ENCODE measurements at places on chromosomes 11 and 22.

DNA sequence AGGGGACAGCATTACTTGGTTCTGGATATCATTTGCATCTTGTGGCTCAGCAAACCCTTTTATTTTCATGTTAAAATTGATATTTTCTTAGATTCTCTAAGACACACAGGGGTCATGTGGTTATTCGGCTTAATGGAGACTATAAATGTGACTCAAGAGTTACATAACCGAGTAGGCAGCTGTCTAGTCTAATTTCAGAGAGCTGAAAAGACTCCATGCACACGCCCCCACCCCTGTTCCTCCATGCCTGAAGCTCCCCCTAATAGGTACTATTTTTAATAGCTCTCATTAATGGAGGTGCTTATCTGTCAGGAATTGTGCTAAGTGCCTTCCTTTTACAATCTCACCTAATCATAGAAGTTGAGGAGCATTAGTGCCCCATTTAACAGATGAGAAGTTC lies 189.2 kb upstream of the ARHGAP20 start:
- no peak for DNase-seq

GRCh38 chr11:61309739-61310138 lies 14.6 kb upstream of the VWCE start:
- DNase-seq: no peak

DNA sequence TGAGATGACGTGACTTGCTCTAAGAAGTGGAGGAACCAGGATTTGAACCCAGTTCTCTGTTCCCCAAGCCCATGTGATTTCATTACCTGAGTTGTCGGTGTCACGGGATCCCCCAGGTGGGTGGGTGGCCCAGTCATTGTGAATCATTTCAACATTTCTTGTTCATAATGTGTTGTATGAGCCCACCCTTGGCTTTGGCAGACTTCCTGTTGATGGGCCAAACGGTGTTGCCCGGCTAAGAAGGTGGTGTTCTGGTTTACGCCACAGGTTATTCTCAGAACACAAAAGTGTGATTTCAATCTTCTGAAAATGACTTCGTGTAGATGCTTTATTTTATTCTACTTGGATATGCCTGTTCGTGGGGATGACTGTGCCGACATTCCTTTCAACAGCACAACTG lies 21.6 kb upstream of the ST14 start:
- DNase-seq: no peak

DNA sequence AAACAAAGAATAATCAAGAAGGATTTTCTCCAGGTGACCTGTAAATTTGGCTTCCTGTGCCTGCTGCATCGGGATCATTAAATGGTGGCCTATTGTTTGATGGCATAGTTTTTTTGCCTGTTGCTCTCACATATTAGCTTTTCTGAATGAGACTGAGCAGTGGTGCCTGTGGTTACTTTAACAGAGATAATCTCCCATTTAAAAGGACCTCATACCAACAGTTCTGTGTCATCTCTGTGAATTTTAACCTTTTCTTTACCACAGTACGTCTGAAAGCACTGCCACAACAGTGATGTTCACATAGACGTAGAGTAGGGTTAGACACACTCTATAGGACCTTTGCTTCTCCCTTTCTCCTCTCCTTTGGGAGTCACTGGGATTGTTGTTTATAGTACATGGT lies 22.9 kb upstream of the RCE1 start:
- no peak for DNase-seq

DNA sequence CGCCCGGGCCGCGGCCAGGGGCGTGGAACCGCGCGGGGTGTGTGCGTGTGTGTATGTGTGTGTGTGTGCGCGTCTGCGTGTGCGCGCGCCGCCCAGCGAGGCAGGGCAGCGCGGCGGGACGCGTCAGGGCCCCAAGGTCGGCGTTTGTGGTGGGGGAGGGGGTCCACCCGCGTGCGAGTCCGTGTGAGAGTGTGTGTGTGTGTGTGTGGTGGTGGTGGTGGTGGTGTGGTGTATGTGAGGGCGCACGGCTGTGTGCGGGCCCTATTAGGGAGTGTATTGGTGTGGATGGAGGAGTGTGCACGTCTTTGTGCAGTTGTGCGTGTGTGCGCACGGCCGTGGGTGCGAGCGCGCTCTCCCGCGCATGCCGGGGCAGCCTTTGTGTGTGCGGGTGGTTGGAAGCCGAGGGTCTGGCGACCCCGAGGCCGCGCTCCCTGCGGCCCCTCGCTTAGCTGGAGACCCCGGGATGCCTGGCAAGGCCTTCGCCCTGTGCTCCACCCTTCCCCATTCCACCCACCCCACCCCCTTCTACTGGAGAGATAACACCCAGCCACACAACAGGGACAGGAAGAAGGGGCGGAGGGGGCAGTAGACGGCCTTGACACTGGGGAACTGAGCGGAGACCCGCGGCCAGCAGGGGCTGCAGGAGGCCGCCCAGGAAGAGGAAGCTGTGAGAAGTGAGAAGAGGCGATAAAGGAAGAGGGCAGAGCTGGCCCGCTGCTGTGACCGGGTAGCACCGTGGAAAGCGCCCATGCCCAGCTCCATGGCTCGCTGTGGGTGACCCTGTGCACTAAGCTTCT lies 528 bp upstream of the ARRB1 start:
- DNase-seq: peak; percentile 27

DNA sequence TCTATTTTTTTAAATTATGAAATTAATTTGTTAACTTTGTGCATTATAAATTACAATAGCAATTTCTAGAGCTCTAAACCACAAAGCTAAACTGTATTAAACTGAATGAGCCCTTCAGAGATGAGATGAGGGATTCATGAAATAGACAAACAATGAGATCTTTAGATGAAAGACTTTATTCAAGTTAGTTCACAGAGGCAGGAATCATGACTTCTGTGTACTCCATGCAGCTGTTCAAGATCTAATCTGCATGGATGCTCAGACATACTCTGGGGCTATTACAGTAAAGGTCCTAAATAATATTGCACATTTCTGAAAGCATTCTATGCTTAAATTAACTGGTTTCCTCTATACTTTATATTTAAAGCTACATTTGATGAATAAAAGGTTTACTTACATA lies 122.7 kb downstream of the FCHSD2 start:
- no peak for DNase-seq

DNA sequence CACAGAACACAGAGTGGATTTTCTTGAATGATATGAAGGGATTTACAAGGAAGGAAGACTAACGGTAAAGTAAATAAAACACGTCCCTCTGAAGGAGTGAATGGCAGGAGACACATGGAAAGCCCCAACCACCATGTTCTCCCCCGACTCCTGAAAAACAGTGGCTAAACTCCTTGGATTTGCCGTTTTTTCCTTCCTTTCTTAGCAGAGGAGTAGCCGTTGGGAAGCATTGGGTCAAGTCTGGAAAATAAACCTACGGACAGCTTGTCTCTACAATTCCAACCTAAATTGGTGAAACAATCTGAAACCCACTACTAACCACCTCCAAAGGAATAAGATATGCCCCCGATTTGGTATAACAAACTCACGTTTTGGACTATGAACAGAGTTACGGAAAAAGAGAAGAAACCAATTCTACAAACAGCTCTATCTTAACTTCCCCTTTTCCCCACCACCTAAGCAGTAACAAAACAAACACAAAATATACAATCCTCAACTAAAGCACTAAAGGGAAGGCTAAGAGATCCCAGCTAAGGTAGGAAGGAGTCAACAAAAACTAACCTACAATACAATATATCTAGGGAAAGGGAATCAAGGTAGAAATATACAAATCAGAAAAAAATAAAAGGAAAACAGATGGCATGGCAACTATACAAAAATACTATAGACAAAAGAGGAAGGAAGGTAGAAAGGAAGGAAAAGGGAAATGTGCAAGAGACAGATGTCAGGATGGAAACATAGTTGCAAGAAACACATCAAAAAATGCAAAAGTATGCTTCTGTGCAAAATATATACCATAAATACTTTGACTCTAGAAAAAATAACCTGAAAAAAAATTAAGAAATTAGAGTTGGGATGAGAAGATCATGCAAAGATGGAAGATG lies 43.8 kb upstream of the LYVE1 start:
- DNase-seq: no peak

DNA sequence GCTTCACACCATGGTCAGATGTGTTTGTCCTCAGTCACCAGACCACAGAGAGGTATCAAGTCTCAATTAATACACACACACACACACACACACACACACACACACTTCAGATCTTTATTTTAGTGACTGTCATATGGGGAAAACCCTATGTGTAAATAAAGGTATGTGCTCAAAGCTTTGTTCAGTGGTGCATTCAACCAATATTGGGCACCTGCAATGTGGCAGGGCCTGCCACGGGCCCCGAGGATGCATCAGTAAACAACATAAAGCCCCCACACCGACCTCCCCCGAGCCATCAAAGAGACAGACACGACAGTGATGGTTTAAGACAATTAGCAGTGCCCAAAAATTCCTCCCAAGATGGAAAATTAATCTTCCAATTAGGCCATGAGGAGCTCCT lies 51.6 kb downstream of the SHANK2 start:
- no peak for DNase-seq

DNA sequence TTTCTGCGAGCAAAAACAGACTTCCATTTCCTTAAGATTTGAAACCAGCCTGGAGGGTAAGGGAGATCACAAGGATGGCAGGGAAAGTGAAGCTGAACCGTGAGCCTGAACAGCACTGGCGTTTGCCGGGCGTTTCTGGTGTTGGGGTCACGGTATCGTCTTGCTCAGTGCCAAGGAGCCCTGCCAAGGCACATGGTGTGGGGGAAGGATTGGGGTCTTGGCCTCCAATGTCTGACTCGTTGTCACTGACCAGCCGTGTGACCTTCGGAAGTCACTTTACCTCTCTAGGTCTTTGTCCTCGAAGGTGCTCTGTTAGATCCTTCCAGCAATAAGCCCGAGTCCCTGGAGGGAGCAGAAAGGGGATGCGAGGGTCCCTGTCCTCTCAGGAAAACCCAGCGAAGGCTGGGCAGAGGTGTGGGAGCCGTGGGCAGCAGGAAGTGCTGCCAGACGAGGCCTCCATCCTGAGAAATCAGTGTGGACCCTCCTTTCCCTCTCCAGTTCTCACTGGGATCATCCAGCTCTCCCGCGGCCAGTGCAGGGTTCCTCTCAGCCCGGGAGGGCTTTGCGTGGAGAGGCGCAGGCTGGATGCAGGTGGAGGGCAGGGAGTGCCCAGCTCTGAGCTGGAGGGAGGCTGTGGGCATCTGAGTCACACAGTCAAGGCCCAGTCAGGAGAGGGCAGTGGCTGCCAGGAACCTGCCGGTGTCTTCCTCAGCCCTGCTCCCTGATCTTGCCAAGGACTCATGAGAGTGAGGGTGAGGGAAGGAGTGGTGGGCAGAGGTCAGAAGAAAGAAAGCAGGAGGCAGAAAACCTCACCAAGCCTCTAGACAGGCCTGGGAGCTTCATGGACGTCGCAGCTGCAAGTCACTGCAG lies 18.9 kb downstream of the TOM1 start:
- DNase-seq: no peak

All from NCI-H1930 (cell line).